Activated CD8-positive, alpha-beta memory T cell treated with anti-CD3 and anti-CD28 coated beads for 1 hour (primary cell): ENCODE measurements at places on chromosomes 2 and 18.

DNA sequence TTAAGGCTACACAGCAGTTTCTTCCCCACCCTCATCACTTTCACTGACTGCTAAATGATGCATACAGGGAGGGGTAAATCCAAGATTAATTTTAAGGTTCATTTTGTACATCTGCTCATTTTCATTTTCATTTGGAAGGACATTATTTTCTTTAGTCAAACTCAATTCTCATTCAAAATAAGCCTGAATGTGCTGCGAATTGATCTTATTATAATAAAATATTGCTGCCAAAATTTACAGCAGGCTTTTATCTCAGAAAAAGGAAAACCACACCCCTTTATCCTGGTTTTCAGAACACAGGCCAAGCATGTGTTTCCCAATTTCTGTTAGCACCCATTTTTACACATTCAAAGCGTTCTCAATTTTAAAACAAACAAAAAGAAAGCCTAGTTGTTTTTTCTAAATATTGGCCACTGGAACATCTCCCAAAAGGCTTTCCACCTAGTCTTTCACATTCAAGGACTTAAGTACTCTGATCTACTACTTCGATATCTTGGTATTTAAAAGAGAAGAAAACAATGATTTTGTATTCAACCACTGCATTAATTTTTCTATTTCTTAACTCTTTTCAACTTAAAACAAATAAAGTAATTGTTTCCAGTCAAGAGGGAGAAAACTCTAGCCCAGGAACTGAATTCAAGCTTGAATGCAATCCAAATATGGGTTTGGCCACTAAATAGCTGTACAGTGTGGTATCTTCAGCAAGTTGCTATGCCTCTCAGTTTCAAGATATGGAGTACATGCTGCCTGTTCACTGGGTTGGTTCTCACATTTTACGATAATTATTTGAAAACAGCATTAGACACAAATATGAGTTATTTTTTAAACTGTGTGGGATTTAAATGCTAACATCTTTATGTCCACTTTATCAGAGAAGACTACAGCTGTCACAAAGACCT lies 52.5 kb downstream of the CDH2 start:
- no peak for DNase-seq

DNA sequence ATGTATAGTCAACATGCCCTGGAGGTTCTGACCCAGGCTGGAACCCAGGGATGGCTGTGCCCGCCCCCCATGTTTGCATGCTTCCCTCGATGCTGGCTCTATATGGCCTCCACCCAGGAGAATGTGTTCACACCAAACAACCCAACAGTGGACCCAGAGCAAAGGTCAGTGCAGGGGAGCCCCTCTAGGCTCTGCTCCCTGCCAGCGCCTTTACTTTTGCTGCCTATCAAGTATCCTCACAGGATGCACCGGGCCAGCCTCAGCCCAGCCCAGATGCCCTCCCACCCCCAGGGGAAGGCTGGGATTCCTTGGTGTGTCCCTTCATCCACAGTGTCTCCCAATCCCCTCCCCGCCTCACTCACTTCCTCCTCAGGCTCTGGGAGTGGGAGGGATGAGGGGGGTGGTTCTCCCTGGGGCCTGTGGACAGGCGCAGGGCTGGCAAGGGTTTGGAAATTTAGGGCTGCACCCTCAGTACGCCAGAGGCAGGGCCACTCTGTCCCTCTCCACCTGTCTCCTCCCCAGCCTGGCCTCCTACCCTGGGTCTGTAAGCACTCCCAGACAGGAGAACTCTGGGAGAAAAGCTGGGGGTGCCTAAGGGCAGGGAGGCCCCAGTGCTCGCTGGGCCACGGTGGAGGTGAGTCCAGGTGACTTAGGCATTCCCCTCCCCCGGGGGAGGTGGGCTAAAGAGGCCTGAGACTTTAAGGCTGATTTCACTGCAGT lies 2.3 kb downstream of the ATP6V1B1 start:
- no peak for DNase-seq

GRCh38 chr2:240299710-240300068 lies 135.8 kb upstream of the GPC1 start:
- no peak for DNase-seq

- no peak for DNase-seq
Observed at GRCh38 chr2:95018861-95019550, 6.5 kb upstream of the MAL start.

- no peak for DNase-seq
Observed at GRCh38 chr2:65992198-65992554, 442.7 kb upstream of the MEIS1 start.

- no peak for DNase-seq
Observed at GRCh38 chr18:63182861-63183260, 136.7 kb downstream of the BCL2 start.

DNA sequence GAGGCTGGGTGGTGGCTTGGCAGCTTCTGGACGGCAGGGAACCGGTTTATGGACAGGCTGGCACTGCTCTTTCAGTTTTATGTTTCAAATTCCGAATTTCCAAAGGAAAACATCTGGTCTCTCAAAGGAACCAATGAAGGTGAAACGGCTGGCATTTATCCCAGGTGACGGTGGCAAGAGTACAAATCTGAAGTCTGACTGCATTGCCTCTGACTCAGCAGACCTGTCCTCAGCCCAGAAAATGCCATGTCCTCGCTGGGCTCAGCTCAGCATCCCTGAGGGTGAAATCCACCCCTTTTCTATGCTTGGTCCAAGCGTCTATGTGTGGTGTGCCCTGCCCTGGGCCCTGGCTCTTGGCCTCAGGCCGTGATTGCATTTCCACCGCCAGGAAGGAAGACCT lies 38.1 kb downstream of the NAPG start:
- DNase-seq, result no peak

GRCh38 chr2:199459286-199460100 lies 1.8 kb upstream of the SATB2 start:
- DNase-seq, result no peak

GRCh38 chr18:36456622-36457021 lies 159.1 kb downstream of the FHOD3 start:
- DNase-seq, result no peak

DNA sequence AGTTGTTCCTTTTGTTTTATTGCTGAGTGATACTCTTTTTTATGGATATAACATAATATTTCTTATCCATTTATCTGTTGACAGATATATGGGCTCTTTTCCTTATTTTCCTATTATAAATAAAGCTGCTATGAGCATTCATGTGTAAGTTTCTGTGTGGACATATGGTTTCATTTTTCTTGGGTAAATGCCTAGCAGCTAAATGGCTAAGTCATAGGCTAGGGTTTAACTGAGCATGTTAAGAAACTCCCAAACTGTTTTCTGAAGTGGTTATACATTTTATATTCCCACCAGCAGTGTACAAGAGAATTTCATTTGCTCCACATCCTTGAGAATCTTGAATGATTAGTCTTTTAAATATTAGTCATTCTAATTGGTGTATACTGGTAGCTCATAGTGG lies 786.6 kb upstream of the CDH2 start:
- no peak for DNase-seq

DNA sequence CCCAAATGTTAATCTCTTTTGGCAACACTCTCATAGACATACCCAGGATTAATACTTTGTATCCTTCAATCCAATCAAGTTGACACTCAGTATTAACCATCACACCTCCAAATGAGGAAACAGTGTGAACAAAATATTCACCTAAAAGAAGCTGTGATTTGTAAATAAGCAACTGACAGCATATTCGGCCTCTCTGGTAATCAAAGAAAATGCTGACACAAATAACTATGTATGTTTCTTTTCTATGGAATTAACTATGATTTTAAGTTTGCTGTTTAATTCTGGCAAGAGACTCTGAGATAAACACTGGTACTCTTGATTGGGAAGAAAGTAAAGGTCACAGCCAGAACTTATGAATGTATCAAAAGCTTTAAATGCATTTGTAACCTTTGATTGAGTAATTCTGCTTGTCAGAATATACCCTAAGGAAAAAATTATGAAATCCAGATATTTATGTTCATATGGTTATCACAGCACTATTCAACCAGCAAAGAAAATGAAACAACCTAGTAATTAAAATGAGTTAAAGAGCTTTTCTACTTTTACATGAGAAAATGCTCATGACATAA lies 3.6 kb upstream of the GYPC start:
- DNase-seq, result no peak

DNA sequence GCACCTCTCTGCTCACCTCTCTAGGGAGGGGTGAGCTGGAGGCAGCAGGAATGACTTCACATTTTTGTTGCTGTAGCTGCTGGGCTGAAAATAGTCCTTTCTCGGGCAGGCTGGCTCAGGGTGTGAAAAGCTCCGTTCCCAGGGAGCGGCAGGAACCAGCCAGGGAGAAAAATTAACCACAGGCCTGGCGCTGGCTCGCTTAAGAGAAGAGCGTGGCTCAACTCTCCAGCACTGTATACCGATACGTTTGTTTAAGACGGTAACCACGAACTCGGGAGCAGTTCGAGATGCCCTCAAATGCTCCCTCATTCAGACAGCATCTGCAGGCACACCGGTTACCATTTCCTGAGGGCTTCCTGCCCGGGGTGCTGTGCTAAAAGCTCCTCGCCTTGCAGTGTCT lies 129.6 kb downstream of the CELF4 start:
- no peak for DNase-seq

GRCh38 chr2:161265874-161266273 lies 42.4 kb upstream of the PSMD14 start:
- DNase-seq, result no peak

DNA sequence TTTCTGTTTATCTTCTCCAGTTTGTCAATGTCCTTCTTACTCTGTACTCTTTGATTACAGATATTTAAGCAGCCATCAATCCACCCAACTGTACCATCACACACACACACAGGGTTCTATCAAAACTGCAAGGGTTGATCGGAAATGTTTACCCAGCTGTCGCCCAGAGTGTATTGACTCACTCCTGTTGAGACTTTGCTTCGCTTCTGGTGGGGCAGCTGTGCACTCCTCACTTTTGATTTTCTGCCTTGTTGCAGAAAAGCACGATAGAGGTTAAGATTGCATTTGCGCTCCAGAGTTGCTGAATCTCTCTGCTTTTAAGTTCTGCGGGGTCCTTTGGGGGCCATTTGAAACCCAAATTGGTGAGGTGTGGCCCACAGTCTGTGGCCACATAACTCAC lies 216.2 kb downstream of the SETBP1 start:
- DNase-seq, result no peak

DNA sequence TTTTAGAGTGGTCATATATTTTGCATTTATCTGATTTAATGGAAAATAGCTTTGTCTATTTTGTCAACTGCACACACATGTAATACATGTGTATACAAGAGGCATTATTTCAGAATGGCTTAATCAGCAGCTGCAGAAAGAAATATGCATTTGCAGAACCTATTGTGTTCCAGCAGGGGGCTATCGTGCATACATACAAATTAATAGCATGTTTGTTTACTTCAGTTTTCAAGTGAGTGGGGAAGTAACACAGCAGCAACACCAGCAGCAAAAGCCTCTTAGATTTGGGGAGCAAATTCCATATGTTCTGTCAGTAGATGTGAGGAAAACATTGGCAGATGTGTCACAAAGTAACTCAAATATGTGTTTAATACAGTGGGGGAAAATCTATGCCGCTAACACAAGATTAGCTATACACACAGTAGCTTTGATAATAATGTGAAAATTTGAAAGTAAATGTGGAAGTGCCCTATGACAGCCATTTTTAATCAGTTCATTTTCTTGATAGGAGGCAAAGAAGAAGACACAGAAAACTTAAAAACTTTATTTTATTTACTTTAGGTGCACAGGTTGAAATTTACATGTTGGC lies 218.1 kb downstream of the WDR7 start:
- no peak for DNase-seq

- DNase-seq, result no peak
Observed at GRCh38 chr2:70474256-70474848, 79.3 kb downstream of the TGFA start.

GRCh38 chr2:8447610-8448221 lies 234.1 kb upstream of the ID2 start:
- DNase-seq, result no peak

DNA sequence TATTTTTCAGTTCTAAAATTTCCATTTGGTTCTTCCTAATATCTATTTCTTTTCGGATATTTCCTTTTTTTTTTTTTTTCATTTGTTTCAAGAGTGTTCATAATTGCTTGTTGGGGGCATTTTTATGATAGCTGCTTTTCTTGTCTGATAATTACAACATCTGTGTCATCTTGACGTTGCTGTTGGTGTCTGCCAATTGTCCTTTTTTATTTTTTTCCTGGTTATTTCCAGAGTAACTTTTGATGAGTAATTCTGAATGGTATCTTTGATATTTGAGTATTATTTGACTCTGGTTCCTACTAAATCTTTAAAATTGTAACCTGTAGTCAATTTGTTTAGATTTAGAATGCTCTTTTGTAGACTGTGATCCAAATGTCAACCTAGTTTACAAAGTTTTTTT lies 51.3 kb upstream of the CHRNA1 start:
- no peak for DNase-seq

DNA sequence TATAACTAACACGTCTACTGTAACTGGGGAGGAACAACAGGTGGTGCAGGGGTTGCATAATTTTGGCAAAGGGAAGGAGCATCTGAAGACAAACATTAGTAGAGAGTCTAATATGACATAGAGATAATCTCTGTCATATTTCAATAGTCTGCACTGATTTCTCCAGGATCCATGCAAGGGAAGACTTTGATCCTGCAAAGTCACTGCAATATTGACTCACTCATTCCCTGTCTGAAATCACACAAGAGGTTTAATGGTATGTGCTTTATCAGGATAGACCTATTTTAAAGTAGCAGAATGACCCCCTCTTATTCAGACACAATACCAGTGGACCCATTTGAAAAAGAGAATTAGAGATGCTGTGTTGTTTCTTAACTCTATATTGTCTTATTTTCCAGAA lies 98.7 kb upstream of the CAVIN2 start:
- no peak for DNase-seq

GRCh38 chr2:161243905-161244304 lies 64.3 kb upstream of the PSMD14 start:
- DNase-seq, result no peak

- DNase-seq, result no peak
Observed at GRCh38 chr2:238790126-238790832, 57.6 kb upstream of the TWIST2 start.

DNA sequence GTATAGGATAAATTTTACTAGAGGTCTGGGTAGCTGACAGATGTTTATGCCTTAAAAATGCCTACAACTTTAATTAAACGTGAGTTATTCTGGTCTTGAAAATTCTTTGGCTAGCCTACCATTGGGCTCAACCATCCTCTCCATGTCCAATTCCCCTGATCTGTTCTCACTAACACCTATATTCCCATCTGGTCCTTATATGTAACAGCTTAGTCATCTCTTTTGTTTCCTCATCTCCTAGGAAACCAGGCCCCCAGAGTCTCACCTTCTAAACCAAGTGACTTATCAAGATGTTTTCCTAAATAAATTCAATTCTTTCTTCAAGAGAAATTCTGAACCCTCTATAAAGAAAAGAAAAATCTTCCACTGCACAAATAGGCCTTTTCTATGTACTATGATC lies 148.5 kb downstream of the TTC32 start:
- DNase-seq, result no peak

GRCh38 chr2:69011611-69012157 lies 1.3 kb upstream of the ANTXR1 start:
- DNase-seq, result no peak

DNA sequence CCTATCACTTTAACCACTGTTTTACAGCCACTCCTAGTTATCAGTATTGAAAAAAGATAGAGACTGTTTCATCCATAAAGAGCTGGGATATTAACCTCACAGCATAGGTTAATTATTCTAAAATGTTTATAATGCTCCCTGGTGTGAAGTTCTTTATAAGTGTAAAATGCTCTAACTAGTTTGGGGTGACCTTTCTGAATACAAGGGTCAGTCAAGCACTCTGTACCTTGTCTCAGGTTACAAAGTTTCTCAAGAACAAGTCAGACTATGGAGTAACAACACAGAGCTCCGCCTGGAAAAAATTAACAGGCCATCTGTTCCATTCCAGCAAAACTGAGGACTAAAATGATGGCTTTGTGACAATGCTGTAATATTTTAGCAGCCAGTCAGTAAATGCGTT lies 107.4 kb downstream of the NOL4 start:
- no peak for DNase-seq
